ENCODE measurements at places on chromosomes 7 and 10.
A peak's percentile ranks its signal among the peaks of the same experiment; 100 is the strongest.

DNA sequence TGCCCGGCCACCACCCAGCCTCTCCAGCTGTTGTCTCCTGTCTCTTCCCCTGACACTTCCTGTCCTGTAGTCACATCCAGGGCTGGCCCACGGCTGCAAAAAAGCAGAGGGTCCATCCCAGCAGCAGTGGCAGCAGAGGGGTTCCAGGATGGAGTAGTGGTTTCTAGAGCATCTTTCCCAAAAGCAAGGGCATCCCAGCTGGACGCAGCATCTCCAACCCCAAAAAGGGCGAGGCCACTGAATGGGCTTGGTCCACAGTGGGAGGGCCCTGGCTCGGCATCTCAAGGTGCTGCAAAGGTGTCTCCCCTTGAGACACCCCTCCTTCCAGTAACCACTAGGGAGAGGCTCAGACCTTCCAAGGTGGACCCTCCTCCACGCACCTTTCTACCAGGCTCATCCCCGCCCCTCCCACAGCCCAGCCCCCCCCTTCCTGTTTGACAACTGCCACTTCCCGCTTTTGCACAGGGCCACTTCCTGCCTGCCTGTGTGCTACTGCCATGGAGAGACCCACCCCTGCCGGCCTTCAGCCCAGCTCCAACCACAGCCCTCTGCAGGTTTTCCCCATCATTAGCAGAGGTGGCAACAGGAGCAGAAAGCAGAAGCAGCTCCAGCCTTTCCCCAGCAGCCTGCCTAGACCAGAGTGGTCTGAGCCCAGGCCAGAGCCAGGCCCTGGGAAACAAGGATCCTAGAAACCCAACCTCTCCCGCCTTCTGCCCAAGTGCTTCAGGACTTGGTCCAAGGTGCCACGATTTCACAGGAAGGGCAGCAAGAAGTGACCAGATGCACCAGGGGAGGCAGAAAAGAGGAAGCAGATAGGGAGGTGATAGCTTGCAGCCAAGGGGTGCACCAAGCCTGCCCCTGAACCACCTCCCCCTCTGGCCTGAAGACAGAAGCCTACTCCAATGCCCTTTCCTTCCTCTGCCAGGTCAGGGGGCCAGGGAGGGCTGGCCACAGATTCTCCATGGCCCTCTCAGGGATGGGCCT lies 8.6 kb downstream of the CAMK2G start:
- DNase-seq = no peak

- DNase-seq = no peak
Measured at GRCh38 chr10:109019001-109019424, 904.3 kb downstream of the XPNPEP1 start.

- peak; percentile 49 for DNase-seq
Measured at GRCh38 chr7:102079140-102080018, 207.3 kb upstream of the SH2B2 start.

- no peak for DNase-seq
Measured at GRCh38 chr7:45080265-45080957, 8.4 kb downstream of the NACAD start.

DNA sequence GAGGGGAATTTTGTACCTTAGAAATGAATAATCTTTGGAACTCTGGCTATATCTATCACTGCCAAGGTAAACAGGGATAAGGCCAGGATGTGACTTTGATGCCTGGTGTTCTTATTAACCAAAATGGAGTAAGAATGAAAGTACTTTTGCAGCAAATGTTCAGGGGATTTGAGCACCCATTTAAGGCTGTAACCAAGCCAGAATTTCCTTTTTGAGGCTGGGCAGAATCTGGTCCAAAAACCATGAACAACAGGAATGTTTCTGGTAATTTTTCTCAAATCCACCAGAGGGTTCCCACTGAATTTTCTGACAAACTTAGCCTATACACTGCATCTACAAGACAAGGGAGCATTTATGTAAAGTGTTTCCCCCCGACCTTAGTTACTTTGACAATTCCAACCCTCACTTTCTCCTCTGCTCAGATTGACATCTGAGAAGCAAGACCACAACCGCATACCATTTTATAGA lies 120.6 kb downstream of the BAMBI start:
- DNase-seq = no peak

DNA sequence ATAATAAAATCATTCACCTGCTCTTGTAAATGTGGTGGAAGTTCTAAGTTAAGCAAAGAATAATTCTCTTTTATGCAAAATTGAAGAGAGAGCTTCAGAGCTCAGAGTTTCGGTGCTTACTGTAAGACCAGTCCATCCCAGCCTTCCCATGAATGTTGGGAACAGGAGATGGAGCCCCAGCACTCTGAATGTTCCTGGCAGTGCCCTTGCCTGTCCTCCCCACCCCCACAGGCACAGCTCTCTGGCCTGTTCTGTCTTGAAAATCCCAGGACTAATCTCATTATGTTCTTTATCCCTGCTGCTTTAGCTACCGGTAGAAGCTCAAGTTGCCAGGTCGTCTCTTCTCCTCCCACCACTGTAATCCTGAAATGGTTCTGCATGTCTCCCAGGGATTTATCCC lies 29.1 kb upstream of the LHFPL3 start:
- DNase-seq = no peak

GRCh38 chr7:108156897-108157605 lies 26.9 kb upstream of the LAMB4 start:
- no peak for DNase-seq

DNA sequence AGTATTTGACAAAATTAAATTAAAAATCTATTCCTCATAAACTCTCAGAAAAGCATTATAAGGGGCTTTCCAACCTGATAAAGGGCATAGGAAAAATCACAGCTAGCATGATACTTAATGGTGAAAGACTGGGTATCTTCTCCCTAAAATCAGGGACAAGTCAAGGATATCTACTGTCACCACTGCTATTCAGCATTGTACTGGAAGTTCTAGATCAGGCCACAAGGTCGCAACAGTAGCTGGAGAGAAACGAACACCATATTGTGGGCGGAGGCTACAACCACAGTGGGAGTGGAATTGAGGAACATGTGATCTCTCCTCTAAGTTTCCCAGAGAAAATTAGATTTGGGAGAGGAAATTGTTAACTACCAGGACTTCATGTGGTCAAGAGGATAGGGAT lies 70.0 kb upstream of the NAMPT start:
- peak; percentile 16 for DNase-seq

- DNase-seq = no peak
Measured at GRCh38 chr10:21944727-21945386, 58.7 kb downstream of the DNAJC1 start.

GRCh38 chr10:126405239-126405775 lies 17.0 kb upstream of the ADAM12 start:
- no peak for DNase-seq

GRCh38 chr10:75803816-75804552 lies 372.6 kb downstream of the LRMDA start:
- no peak for DNase-seq

- DNase-seq = peak; percentile 14
Measured at GRCh38 chr10:80413271-80413996, 5.1 kb downstream of the PRXL2A start.

- no peak for DNase-seq
Measured at GRCh38 chr10:119370111-119370741, 162.9 kb downstream of the GRK5 start.

- no peak for DNase-seq
Measured at GRCh38 chr10:110824660-110825059, 47.1 kb upstream of the PDCD4 start.

DNA sequence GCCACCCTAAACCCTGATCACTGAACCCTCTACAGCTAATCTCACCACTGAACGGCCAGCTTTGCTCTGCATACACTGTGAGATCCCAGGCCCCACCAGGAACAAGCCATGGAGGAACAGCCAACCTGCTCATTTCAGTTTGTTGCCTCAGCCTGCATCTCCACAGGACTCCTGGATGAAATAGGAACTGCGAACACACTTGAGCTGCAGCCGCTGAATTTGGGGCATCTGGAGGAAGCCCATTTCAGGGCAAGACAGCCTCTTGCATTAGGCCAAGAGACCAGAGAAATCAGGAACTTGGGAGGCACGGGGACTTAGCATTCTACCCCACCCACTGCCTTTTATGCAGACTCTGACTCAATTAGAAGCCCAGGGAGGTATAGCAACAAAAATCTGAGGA lies 14.5 kb upstream of the EGR2 start:
- peak; percentile 14 for DNase-seq

DNA sequence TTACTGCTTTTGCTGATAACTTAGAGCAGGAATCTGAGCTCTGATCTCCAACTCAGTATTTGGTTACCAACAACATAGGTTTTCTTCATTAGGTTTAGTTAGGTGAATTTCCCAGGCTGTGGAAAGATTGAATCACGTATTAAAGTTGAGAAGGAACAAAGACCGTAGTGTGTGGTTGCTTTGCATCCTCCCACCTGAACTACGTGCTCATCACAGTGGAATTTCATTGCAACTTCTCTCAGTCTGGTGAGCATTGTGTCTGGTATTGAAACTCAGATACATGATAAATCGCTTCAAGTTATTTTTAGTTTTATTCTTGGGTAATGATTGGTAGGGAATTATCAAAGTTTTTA lies 139.4 kb upstream of the AKR1E2 start:
- no peak for DNase-seq

GRCh38 chr10:8990280-8990987 lies 935.9 kb downstream of the GATA3 start:
- DNase-seq = no peak

DNA sequence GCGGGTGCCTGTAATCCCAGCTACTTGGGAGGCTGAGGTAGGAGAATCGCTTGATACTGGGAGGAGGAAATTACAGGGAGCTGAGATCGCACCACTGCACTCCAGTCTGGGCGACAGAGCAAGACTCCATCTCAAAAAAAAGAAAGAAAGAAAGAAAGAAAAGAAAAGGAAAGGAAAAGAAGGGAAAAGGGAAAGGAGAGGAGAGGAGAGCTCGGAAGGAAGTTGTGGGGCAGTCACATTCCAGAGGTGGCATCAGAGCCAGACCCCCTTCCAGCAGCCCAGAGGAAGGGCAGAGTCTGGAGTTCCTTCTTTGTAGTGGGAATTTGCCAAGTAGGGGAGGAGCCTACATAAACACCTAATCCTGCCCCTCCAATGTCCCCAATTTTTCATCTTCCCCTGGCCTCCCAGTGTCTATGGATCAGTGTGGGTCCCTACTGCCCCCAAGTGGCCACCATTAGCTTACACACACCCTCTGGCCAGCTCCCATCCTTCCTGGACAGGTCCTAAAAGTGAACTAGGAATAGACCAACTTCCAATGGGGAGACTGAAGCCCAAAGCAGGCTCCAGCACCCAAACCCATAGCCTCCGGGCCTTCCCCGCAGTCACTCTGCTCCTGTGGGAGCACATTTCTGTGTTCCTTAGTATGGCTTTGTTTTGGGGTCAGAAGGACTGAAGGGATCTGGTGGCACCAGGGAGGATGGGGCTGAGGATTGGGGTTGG lies 39.6 kb upstream of the HSPB1 start:
- DNase-seq = peak; percentile 93

- DNase-seq = peak; percentile 74
Measured at GRCh38 chr10:121734589-121735045, 136.4 kb upstream of the FGFR2 start.

- DNase-seq = no peak
Measured at GRCh38 chr10:3867454-3868270, 82.7 kb upstream of the KLF6 start.

- peak; percentile 24 for DNase-seq
Measured at GRCh38 chr10:132169766-132170560, 16.8 kb upstream of the DPYSL4 start.

DNA sequence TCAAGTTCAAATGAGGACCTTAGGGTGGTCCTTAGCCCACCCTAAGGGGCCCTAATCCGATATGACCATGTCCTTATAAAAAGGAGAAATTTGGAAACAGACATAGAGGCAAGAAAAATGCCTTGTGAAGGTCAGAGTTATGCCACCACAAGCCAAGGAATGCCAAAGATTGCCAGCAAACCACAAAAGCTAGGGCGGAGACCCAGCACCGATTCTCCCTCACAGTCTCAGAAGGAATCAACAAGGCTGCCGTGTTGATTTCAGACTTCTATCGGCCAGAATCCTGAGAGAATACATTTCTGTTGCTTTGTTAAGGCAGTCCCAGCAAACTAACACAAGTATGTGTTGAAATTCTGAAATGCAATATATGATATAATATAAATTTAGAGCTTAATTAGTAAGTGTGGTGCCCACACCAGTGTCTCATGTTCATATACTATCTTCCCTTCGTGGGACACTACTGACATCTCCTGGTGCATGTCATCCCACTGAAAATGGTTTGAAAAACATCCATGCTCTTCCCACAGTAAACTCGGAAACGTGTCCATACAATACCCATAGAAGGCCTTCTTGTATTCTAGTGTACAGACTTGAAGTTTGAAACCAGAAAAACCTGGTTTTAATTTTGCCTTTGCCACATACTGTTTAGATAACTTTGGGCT lies 349.0 kb downstream of the TNS3 start:
- DNase-seq = no peak

DNA sequence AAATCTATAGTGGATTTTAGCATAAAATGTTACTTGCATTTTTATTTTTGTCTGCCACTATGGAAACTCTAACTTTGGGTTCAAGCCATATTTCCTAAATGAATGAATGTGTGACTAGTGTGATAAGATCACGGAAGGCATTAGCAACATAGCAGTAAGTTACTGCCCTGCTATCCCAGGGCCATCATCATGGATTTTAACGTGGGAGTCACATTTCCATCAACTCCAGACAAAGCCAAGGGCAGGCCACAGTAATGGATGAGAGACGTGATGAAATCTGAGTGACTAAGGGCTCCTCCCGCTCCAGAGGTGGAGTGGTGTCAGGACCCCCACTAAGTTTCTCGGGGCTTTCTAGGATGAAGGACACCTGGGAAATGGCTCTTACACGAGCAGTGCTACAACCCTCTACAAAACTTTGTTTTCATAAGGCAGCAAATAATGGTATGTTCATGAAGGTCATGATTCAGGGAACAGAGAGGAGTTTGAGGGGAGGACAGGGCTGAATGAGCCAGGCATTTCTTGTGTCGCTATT lies 34.3 kb downstream of the C10orf120 start:
- DNase-seq = no peak

DNA sequence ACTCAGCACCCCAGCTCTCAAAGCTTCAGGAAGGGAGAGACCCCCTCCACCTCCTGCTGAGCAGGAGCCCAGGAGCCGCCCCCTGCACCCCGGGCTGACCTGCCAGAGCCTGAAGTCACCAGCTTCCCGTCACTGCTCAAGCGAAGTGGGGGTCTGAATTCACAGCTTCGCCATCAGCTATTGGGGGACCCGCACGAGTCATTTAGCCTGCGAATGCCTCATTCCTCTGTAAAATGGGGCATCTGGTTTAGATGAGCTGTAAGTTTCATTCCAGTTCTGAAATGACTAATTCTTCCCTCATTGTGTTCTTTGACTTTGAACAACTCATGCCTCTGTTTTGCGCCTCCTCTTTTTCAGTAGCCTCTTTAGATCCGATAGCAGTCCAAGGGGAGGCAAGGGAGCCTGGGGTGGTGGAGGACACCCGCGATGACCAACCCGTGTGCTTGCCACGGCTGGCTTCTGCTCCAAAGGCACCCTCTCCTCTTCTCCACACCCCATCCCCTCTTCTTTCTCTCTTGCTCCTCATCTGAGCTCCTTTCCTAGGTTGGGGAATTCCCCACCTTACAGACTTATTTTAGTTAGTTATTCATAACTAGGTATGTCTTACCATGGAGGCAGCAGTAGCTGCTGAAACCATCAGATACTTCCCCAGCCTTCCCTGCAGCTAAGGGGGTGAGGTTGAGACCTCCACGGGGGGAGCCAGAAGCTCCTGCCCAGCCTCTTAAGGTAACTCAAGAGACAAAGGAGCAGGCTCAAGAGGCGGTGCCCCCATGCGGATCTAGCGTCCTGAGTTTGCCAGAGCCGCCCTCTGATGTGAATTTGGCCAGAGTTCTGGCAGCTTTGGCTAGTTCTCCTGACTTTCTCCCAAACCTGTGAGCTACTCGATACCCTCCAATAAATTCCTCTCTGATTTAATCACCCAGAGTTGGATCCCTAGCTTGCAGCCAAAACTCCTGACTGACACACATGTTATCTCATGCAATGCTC lies 47.7 kb downstream of the RBM17 start:
- no peak for DNase-seq

- no peak for DNase-seq
Measured at GRCh38 chr10:5591336-5591824, 66.6 kb downstream of the CALML3 start.
